ENCODE measurements at places on chromosomes 6 and 20. TPM values are rescaled to one million over a fixed set of nuclear protein-coding genes. Genes with fewer than 3 reads are reported as not detected.

Gene PKIB
- total RNA-seq, result 86.4 TPM

Gene ZNF133
- total RNA-seq, result 16.1 TPM

Gene GSTA1
- not detected for total RNA-seq

Gene GPR6
- total RNA-seq, result not detected

Gene MUC21
- total RNA-seq, result not detected

Gene SMLR1
- total RNA-seq, result not detected

Gene ADGRF1
- 0.09 TPM for total RNA-seq

Gene LY6G6C
- 1.2 TPM for total RNA-seq

Gene CLPSL1
- not detected for total RNA-seq

Gene TUBB
- 1,986 TPM for total RNA-seq

GRCh38 chr6:83958241-83958685 lies 75.3 kb upstream of the MRAP2 start:
- no peak overlapping the region for H3K27ac ChIP-seq
- H3K4me3 ChIP-seq, result no peak overlapping the region

DNA sequence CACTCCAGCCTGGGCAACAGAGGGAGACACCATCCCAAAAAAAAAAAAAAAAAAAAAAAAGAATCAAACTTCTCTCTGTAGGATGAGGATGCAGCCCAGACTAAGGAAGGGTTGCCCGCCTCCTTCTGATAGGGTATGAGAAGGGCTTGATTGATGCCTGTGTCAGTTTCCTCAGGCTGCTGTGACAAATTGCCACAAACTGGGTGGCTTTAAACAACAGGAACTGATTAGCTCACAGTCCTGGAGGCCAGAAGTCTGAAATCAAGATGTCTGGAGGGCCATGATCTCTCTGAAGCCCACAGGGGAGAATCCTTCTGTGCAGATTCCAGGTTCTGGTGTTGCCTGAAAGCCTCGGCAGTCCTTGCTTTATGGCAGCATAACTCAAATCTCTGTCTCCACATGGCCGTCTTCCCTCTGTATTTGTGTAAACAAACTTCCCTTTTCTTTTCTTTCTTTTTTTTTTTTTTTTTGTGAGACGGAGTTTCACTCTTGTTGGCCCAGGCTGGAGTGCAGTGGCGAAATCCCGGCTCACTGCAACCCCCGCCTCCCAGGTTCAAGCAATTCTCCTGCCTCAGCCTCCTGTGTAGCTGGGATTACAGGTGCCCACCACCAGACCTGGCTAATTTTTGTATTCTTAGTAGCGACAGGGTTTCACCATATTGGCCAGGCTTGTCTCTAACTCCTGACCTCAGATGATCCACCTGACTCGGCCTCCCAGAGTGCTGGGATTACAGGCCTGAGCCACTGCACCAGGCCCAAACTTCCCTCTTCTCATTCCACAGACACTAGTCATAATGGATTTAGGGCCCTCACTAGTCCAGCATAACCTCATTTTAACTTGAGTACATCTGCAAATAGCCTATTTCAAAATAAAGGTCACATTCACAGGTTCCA lies 11.2 kb upstream of the CDK19 start:
- no peaks in the 10 kb centered on the region for H3K4me1 ChIP-seq
- no peaks in the 10 kb centered on the region for H3K36me3 ChIP-seq
- DNase-seq, result no peak
- H3K27me3 ChIP-seq, result no peaks in the 10 kb centered on the region
- no peak overlapping the region for H3K27ac ChIP-seq
- no peak overlapping the region for H3K4me3 ChIP-seq

DNA sequence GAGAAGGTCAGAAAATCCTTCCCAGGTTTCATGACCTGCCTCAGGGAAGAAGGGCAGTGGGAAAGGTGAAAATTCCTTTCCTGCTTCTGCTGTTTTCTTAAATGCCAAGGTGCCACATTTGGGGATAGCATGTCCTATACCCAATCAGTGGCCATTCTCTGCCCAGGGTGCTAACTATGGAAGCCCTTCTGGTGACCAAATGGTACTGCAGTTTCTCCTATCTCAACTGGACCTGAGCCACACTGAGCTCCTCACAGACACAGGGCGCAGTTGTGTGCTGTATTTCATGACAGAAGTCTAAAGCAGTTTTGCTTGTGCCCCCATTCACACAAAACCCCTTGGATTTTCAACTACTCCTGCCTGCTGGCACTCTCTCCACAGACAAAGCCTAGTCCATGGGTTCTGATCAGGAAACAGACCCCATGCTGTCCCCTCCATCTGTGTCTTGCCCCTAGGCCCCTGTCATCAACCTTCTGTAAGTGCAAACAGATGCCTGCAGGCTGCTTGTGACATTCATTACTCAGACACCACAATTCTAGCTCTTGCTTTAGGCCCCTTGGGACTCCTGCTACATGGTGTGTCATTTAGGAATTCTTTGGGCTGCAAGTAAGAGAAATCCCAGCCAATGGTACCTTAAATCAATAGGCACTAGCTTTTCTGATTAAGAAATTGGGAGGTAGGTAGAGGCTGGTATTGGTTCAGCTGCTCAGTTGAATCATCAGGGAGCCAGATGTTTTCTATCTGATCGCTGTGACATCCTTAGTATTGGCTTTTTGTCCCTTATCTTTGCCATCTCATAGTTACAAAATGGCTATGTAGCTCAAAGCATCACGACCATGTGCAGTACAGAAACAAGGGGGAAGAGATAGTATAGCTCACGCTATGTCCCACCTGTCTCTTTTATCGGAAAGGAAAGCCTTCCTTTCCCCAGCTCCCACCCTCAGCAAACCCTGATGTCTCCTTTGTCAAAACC lies 147.8 kb downstream of the CD83 start:
- DNase-seq, result no peak
- H3K27me3 ChIP-seq, result no peaks in the 10 kb centered on the region
- H3K36me3 ChIP-seq, result no peaks in the 10 kb centered on the region
- no peaks in the 10 kb centered on the region for H3K4me1 ChIP-seq

- H3K27me3 ChIP-seq, result no peaks in the 10 kb centered on the region
- H3K27ac ChIP-seq, result no peak overlapping the region
- H3K4me3 ChIP-seq, result no peak overlapping the region
- peaks cover 7% of the 10 kb centered on the region for H3K4me1 ChIP-seq
- peaks cover 4% of the 10 kb centered on the region for H3K36me3 ChIP-seq
These were observed 189.5 kb downstream of the THBS2 start for GRCh38 chr6:169064194-169064593.

GRCh38 chr6:78942446-78942845 lies 75.1 kb downstream of the IRAK1BP1 start:
- H3K27ac ChIP-seq, result no peak overlapping the region
- no peak overlapping the region for H3K4me3 ChIP-seq
- no peaks in the 10 kb centered on the region for H3K27me3 ChIP-seq
- H3K4me1 ChIP-seq, result no peaks in the 10 kb centered on the region
- H3K36me3 ChIP-seq, result peaks cover 22% of the 10 kb centered on the region

DNA sequence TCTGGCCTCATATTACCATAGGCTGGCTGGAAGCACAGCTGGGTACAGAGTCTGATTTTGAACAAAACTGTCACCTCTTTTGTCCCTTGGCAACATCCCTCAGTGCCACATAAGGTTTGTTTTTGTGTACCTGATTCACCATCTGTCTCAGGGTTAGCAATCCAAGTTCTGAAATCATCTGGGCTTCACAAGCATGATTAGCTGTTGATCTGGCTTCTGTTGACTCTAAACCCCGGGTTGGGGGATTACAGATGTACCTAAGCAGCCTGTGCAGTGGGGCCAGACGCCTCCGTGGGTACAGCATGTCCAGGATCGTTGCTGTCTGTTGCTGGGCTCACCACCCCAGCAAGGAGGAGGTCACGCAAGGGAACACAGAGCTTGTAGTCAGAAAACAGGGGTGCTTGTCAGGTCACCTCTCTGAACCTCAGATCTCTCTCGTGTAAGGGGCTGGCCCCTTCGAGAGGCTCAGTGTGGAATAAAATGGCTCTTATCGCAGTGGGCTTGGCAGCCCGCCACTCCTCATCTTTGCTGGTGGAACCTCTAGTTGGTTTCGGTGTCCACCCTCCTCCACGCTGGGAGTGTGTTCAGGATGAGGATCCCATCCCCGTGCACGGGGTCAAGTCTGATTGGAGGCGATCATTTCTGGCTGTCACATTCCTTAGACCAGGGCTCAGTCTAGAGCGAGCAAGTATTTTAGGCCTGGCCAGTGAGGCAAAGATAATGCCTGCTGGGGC lies 39.2 kb upstream of the ZNF831 start:
- H3K4me1 ChIP-seq, result peaks cover 68% of the 10 kb centered on the region
- H3K36me3 ChIP-seq, result peaks cover 4% of the 10 kb centered on the region
- no peaks in the 10 kb centered on the region for H3K27me3 ChIP-seq

DNA sequence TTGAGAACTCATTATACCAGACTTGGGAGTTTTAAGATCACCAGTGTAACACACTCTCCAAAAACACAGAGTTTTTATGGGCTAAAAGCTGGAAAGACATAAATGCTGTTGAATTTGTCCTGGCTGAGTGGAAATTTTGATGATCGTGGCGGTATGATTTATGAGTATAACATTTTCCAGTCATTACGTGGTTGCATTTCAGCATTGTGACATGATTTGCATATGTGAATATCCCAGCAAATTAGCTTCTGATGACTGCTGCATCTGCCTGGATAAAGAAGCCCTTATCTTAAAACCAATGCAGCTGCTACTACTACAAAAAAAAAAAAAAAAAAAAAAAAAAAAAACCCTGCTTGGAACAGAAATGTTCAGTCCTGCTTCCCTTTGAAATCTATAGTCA lies 850.9 kb downstream of the TFAP2A start:
- no peaks in the 10 kb centered on the region for H3K36me3 ChIP-seq
- no peaks in the 10 kb centered on the region for H3K27me3 ChIP-seq
- no peaks in the 10 kb centered on the region for H3K4me1 ChIP-seq

GRCh38 chr6:159535656-159536350 lies 157.2 kb downstream of the SOD2 start:
- no peaks in the 10 kb centered on the region for H3K4me1 ChIP-seq

GRCh38 chr6:113739041-113739655 lies 118.0 kb upstream of the MARCKS start:
- H3K27ac ChIP-seq, result no peak overlapping the region
- no peak overlapping the region for H3K4me3 ChIP-seq
- peaks cover 9% of the 10 kb centered on the region for H3K4me1 ChIP-seq
- DNase-seq, result no peak
- no peaks in the 10 kb centered on the region for H3K27me3 ChIP-seq
- H3K36me3 ChIP-seq, result no peaks in the 10 kb centered on the region
